ENCODE measurements at places on chromosomes 1 and 21. TPM values are rescaled to one million over a fixed set of nuclear protein-coding genes. Genes with fewer than 3 reads are reported as not detected.

DNA sequence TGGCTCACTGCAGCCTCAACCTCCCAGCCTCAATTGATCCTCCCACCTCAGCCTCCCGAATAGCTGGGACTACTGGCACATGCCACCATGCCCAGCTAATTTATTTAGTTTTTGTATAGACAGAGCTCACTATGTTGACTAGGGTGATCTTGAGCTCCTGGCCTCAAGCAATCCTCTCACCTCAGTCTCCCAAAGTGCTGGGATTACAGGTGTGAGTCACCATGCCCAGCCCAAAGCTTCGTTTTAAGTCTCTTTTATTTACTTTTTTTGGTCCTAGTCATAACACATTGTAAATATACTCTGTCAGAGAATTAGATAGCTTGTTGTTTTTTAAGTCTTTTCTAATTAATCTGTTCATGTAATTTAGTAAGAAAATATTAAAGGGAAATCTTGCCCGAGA is 42.8 kb downstream of the KCNK1 start:
- no peaks in the 10 kb centered on the region for H3K4me1 ChIP-seq
- H3K36me3 ChIP-seq: no peaks in the 10 kb centered on the region
- no peak overlapping the region for H3K27ac ChIP-seq
- no peak overlapping the region for H3K4me3 ChIP-seq

GRCh38 chr1:60867782-60868181 is 214.6 kb upstream of the NFIA start:
- no peaks in the 10 kb centered on the region for H3K36me3 ChIP-seq
- H3K4me3 ChIP-seq: no peak overlapping the region
- H3K27me3 ChIP-seq: peaks cover 9% of the 10 kb centered on the region
- no peak overlapping the region for H3K27ac ChIP-seq
- no peaks in the 10 kb centered on the region for H3K4me1 ChIP-seq
- no peak for DNase-seq

DNA sequence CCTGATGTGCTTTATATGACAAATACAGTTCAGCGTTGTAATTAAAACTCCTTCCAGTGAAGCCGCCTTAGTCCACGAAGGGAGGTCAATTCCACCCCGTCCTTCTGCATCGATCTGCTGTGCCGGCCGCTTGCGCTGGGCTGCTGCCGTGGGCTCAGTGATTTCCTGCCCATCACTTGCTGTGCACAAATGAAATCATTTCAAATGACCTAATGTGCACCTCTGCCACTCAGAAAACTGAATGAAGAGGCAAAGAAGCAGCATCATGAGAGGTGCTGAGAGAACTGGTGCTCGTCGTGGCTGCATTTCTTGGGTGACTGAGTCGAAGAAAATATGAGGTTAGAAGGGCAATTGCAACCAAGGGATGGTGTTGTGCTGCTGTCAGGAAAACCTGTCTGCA is 144.3 kb upstream of the SYT6 start:
- H3K27me3 ChIP-seq: no peaks in the 10 kb centered on the region
- no peak overlapping the region for H3K27ac ChIP-seq
- no peaks in the 10 kb centered on the region for H3K36me3 ChIP-seq
- H3K4me3 ChIP-seq: no peak overlapping the region
- DNase-seq: no peak

- H3K27ac ChIP-seq: no peak overlapping the region
- no peaks in the 10 kb centered on the region for H3K36me3 ChIP-seq
Measured at GRCh38 chr1:228697207-228698016, 37.9 kb upstream of the RHOU start.

DNA sequence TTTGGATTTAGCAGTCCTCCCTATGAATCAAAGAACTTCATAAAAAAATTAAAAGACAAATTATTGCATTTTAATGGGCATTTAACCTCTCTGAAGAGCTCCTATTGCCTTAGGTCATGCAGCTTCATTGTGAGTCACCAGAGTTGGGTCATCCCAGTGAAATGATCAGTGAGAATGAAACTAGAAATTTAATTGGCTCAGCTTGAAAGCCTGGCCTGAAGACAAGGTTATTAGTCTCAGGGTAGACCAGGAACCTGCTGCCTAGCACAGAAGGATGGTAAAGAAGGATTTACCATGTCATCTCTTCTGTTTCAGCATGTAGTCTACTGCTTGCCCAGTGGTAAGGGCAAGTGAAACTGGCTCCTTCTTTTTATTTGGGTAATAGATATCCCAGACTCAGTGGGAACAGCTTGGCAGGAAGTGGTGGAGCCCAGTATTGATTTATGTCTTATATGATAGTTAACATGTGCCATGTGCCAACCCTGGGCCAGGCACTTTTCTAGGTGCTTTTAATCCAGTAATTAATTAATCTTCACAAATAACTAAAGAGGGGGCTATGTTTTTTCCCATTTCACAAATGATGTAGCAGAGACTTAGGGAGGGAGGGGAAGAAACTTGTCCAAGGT is 23.6 kb downstream of the LAMC2 start:
- peaks cover 36% of the 10 kb centered on the region for H3K27me3 ChIP-seq
- H3K27ac ChIP-seq: no peak overlapping the region
- no peak for DNase-seq
- peaks cover 3% of the 10 kb centered on the region for H3K4me1 ChIP-seq

GRCh38 chr1:241331328-241332036 is 25.5 kb downstream of the RGS7 start:
- no peak overlapping the region for H3K27ac ChIP-seq
- H3K36me3 ChIP-seq: no peaks in the 10 kb centered on the region
- no peak overlapping the region for H3K4me3 ChIP-seq
- no peak for DNase-seq
- no peaks in the 10 kb centered on the region for H3K4me1 ChIP-seq

- no peaks in the 10 kb centered on the region for H3K36me3 ChIP-seq
- H3K27ac ChIP-seq: no peak overlapping the region
- peaks cover 18% of the 10 kb centered on the region for H3K27me3 ChIP-seq
- H3K4me3 ChIP-seq: no peak overlapping the region
- no peak for DNase-seq
Measured at GRCh38 chr1:30601316-30602085, 121.9 kb downstream of the MATN1 start.

DNA sequence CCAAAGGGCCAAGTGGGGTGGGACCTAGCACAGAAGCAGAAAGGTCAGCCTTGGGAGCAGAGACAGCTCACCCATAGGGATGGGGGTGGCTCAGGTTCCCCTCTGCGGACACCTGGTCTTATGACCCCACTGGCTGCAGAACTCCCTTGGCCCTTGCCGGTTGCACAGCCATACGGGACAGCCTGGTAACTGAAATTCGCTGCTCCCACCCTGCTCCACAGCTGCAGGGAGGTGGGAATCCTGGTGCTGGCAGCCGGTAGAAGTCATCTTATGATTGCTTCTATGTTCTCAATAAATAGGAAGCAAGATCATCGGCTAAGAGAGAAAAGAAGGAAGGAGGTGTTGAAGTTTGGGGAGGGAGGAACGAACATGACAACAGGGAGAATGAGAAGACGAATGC is 64.1 kb downstream of the HLCS start:
- no peak overlapping the region for H3K4me3 ChIP-seq
- H3K4me1 ChIP-seq: peaks cover 20% of the 10 kb centered on the region
- H3K36me3 ChIP-seq: peaks cover 2% of the 10 kb centered on the region
- H3K27me3 ChIP-seq: no peaks in the 10 kb centered on the region

DNA sequence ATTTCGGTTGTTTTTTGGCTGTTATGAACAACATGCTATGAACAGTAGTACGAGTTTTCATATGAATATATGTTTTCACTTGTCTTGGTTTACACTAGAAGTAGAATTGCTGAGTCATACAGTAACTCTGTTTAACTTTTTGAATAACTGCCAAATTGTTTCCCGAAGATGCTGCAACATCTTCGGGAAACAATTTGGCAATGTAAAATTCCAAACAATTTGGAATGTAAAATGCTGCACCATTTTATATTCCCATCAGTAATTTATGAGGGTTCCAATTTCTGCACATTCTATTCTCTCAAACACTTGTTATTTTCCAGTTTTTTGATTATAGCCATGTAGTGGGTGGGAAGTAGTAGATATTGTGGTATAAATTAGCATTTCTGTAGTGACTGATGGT is 11.6 kb downstream of the PCBP3 start:
- no peak overlapping the region for H3K4me3 ChIP-seq
- H3K27ac ChIP-seq: no peak overlapping the region
- no peaks in the 10 kb centered on the region for H3K4me1 ChIP-seq
- DNase-seq: no peak

- no peaks in the 10 kb centered on the region for H3K36me3 ChIP-seq
- H3K27me3 ChIP-seq: peaks cover 20% of the 10 kb centered on the region
- H3K4me1 ChIP-seq: no peaks in the 10 kb centered on the region
- no peak overlapping the region for H3K4me3 ChIP-seq
Measured at GRCh38 chr21:18191139-18191538, 53.5 kb upstream of the CHODL start.

DNA sequence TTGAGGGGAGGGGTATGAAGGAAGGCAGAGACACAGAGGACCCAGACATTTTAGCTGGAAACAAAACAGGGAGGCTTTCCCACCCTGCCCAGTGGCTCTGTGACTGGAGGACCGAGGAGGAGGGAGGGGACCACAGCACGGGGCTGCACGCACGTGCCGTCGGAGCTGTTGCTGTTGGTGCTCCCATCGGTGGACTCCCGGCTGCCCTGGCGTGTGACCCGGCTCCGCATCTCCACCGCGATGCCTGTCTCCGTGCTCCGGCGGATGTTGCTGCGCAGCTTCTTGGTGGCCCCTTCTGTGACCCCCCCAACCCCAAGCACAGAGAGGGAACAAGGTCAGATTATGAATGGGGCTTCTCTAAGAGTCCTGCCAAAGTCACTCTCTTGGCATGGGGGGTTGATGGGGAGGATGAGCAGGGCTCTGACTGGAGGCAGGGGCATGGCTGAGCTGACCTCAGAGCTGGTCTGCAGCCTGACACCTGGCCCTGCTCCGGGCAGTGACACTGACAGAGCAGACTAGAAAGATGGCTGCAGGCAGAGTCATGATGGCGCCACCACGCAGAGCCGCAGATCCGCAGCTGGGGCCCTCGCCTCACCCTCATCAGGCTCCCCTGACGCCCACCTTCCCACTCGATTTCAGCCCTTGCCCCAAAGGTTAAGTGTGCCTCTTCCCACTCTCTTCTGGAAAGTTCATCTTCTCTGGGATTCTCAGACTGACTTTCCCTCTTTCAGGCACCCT is 29.6 kb downstream of the RIMS3 start:
- H3K27me3 ChIP-seq: peaks cover 6% of the 10 kb centered on the region
- DNase-seq: no peak
- H3K27ac ChIP-seq: no peak overlapping the region
- H3K36me3 ChIP-seq: no peaks in the 10 kb centered on the region
- H3K4me1 ChIP-seq: peaks cover 3% of the 10 kb centered on the region

DNA sequence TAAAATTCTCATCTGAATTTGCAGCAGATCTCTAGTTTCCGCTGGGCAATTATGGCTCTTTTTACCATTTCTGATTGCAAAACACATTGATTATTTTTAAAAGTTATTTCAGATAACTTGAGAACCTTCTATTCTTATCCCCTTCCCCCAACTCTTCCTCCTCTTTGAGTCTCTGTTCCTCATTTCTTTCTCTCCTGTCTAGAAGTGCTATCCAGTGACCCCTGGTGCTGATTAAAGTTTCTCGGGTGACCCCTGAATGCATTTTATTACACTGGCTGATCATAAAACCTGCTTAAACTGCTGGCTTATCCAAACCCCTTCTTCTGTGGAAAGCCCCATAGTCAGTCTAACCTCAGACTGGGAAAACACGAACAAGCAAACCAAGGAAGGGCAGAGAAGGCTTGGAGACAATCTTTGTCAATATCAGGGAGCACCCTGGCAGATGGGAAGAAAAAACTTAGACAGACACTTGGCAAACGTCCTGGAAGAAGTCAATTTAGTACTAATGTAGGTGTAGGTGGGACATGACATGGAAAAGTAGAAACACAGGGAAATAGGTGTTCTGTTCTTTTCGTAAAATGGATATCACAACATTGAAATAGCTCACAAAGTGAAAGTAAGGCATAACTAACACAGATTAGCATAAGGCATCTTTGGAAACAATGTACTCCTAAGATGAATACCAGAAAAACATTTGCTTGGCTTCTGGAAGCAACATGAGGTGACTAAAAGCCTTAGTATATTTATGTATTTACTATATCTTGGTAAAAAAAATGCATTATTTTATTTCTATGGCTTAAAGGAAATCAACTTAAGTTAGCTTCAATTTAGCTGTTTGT is 61.4 kb downstream of the GORAB start:
- H3K4me1 ChIP-seq: no peaks in the 10 kb centered on the region
- no peak for DNase-seq
- H3K27me3 ChIP-seq: peaks cover 15% of the 10 kb centered on the region

- H3K4me3 ChIP-seq: no peak overlapping the region
- no peak for DNase-seq
- H3K27me3 ChIP-seq: peaks cover 21% of the 10 kb centered on the region
- H3K36me3 ChIP-seq: no peaks in the 10 kb centered on the region
Measured at GRCh38 chr21:32138658-32139057, 140.2 kb downstream of the MIS18A start.

GRCh38 chr1:96968541-96968940 is 247.0 kb downstream of the PTBP2 start:
- no peak overlapping the region for H3K27ac ChIP-seq
- no peaks in the 10 kb centered on the region for H3K36me3 ChIP-seq
- no peaks in the 10 kb centered on the region for H3K4me1 ChIP-seq
- no peak for DNase-seq
- peaks cover 17% of the 10 kb centered on the region for H3K27me3 ChIP-seq

DNA sequence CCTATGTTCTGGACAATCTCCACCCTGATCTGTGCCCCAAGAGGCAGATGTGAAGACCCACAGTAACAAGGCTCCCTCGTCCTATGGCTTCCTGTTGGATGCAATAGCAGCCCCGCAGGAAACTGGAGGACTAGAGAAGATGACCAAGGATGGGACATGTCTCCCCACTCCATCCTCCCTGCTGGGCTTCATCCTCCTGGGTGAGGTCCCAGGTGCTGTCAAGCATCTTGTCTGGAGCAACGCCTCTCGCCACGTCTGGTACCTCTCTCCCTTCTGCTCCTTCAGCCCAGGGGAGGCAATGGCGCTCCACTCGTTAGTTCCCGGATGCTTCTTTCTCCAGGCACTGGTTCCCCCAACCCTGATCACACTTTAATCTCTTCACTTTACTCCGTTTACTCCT is 11.1 kb downstream of the HSF2BP start:
- H3K4me1 ChIP-seq: peaks cover 15% of the 10 kb centered on the region
- H3K4me3 ChIP-seq: no peak overlapping the region
- no peak for DNase-seq
- no peaks in the 10 kb centered on the region for H3K36me3 ChIP-seq
- no peak overlapping the region for H3K27ac ChIP-seq

GRCh38 chr1:34982820-34983376 is 2.2 kb downstream of the TMEM35B start:
- peak overlapping the region; percentile 27 for H3K4me3 ChIP-seq
- H3K27ac ChIP-seq: peak overlapping the region; percentile 96
- H3K27me3 ChIP-seq: no peaks in the 10 kb centered on the region
- H3K36me3 ChIP-seq: no peaks in the 10 kb centered on the region
- peaks cover 40% of the 10 kb centered on the region for H3K4me1 ChIP-seq

The P3R3URF gene
- total RNA-seq: not detected

The PATJ gene
- total RNA-seq: 3.9 TPM

The TSTD1 gene
- total RNA-seq: 47.2 TPM

The ATP6V1G3 gene
- not detected for total RNA-seq

The MMP23B gene
- total RNA-seq: 6.1 TPM

The PROK1 gene
- total RNA-seq: 0.21 TPM

The KRTAP11-1 gene
- not detected for total RNA-seq

The OVAAL gene
- total RNA-seq: not detected

The SEMA4A gene
- 16.6 TPM for total RNA-seq

The FCGR1A gene
- 0.93 TPM for total RNA-seq

The CYP4X1 gene
- total RNA-seq: not detected

The HRNR gene
- not detected for total RNA-seq
